ENCODE measurements at places on chromosomes 2 and 18. TPM values are rescaled to one million over a fixed set of nuclear protein-coding genes. Genes with fewer than 3 reads are reported as not detected.

DNA sequence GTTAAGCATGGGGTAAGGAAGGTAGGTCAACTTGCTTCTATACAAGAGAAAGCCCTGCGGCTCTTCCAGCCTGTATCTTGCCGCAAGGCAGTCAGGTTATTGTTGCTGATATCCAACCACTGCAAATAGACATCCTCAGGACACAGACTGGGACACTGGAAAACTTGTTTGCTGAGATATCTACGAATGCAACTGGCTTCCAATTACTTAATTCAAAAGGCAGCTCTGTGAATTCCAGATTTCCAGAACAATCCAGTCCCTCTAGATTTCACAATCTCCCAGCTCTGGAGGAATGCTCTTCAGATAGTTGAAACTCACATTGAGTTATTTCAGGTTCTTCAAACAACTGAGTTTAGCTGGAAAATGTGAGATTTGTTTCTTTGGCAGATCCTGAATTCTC is 34.6 kb upstream of the SP9 start:
- no peak for DNase-seq

- DNase-seq, result no peak
Measured at GRCh38 chr2:156046900-156047299, 285.6 kb downstream of the NR4A2 start.

UBE2E3 gene
- 57.7 TPM for total RNA-seq

- DNase-seq, result no peak
Measured at GRCh38 chr2:158575051-158575635, 118.4 kb downstream of the PKP4 start.

DNA sequence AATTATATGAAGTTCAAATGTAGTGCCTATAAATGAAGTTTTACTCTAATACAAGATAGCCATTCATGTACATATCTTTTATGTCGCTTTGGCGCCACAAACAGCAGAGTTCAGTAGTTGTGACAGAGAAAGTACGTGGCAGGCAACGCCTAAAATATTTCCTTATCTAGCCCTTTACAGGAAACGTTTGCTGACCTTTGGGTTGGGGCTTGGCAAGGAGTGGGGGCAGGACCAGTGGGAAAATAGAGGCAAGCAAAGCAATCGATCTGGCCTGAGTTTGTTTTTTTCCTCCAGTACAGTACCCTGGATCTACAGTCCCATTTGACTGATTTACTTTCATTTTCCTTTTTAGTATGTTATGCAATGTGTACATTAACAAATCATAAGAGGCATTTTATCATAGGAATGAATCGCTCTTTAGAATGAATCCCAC is 13.1 kb downstream of the CCDC68 start:
- DNase-seq, result peak; percentile 60

PXDN gene
- 34.8 TPM for total RNA-seq

ABCG5 gene
- total RNA-seq, result not detected

- no peak for DNase-seq
Measured at GRCh38 chr18:48419277-48420022, 10.3 kb upstream of the ZBTB7C start.

DNA sequence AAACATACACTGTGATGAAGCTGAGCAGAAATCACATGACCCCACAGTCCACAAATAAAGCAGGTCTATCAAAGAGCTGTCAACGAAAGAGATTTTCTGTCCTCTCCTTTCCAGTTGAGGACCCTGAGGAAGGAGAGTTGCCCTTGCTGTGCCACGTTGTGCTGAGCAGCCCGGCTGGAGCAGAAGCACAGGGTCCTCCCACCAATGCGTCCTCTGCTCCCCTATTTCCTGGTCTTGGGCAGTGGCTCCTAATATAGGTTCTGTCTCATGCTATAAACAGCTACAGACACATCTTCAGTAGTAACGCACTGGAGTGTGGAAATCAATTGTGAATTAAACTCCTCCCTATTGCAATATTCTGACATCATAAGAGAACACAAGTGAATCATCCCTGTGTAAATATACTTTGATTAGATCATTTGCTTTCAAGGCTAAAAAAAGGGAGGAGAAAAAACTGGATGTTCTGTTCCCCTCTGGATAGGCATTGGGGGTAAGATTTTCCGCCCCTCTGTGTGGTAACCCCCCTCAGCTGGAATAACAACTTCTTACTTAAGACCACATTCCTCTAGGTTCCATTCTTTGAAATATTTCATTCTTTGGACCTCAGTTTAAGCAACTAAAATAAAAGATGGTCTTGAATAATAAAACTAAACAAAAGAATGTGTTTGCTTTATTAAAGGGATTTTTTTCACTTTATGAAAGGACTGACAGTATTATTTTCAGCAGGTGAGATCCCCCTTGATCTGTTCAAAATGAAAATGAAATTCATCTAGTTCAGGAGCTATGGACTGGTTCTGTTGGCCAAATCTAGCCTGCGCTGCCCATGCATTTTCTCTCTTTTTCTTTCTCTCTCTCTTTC is 8.3 kb upstream of the RHOB start:
- DNase-seq, result no peak

GRCh38 chr2:13128139-13128538 is 411.4 kb downstream of the TRIB2 start:
- no peak for DNase-seq
